ENCODE measurements at places on chromosomes 5 and 9.

DNA sequence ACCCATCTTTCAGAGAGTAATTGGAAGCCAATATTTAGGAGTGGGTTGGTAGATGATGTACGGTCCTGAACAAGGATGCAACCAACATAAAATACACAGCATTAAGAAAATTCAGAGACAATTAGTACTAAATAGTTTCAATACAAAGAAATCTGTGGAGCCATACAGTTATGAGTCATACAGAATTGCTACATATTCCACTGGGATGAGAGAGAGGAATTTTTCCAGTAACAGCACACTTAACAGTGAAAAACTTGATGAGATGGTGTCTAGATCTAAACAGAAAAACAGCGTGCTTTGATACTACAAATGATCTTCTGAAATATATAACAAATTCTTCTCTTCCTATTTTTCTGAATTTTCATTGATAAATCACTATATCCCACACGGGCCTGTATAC, 1999.3 kb upstream of the CDH9 start:
- H3K36me3 ChIP-seq: no peaks in the 10 kb centered on the region
- H3K4me1 ChIP-seq: no peaks in the 10 kb centered on the region
- no peak for DNase-seq
- H3K4me3 ChIP-seq: no peak overlapping the region

DNA sequence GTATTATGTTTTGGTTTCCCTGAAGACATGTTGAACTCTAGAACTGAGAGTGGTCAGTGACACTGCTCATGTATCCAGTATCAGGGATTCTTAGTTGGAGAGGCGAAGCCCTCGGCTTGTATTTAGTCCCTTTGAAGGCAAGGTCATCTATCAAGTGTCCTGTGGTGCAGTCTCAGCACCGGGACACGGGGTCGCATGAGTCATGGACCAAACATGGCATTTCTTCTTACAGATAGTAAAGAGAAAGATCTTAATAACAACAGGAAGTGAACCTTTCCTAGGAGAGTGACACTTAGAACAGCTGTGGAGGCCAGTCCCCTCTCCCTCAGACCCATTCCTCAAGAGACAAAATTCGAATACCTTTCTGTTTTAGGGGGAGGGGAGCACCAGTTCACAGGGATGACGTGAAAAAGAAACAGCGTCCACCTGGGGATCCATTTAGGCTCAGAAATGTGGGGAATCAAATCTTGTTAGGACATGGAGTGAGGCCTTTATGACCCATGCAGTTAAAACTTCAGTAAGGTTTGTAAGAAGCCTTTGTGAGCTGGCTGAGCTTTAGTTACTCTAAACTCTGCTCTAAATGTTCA, 86.5 kb downstream of the ADGRV1 start:
- no peaks in the 10 kb centered on the region for H3K4me1 ChIP-seq
- no peaks in the 10 kb centered on the region for H3K36me3 ChIP-seq
- peak; percentile 41 for DNase-seq
- H3K27ac ChIP-seq: no peak overlapping the region

GRCh38 chr9:27791311-27791710, 218.0 kb upstream of the C9orf72 start:
- no peak for DNase-seq
- no peak overlapping the region for H3K27ac ChIP-seq
- no peaks in the 10 kb centered on the region for H3K36me3 ChIP-seq
- no peaks in the 10 kb centered on the region for H3K27me3 ChIP-seq

- no peaks in the 10 kb centered on the region for H3K36me3 ChIP-seq
- H3K27ac ChIP-seq: no peak overlapping the region
- H3K4me1 ChIP-seq: no peaks in the 10 kb centered on the region
- no peak overlapping the region for H3K4me3 ChIP-seq
Observed at GRCh38 chr5:124996023-124996763, 249.8 kb upstream of the ZNF608 start.

- no peaks in the 10 kb centered on the region for H3K4me1 ChIP-seq
- H3K27me3 ChIP-seq: no peaks in the 10 kb centered on the region
- H3K36me3 ChIP-seq: no peaks in the 10 kb centered on the region
- H3K4me3 ChIP-seq: no peak overlapping the region
Observed at GRCh38 chr9:4519604-4520003, 29.3 kb downstream of the SLC1A1 start.

DNA sequence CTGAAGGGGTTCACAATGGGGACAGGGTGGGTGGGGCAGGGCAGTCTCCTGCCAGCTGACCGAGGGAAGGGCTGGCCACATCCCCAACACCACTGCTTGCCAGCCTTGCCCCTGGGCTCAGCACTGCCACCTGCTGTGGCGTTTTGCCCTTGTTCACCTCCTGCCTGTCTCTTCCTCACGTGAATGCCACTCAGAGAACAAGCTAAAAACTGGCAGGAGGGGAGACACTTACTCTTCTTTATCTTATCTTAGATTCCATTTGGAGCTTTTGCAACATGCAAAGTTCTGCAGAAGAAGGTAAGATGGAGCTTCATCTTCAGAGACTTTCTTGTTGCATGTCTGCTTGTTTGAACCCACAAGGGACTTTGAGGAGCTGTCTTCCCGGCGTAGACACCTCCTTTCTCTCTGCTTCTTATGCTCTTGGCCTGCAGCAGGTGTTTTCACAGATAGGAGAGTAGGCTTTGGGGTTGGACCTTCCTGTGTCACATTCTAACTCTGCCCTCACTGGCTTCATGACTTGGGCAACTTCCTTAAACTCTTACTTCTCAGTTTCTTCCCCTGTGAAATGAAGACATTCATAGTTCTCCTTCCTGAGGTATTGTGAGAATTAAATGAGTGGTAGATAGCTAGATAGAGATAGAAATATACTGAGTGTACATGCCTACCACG, 4.1 kb downstream of the LRSAM1 start:
- DNase-seq: no peak
- H3K27me3 ChIP-seq: no peaks in the 10 kb centered on the region
- peaks cover 5% of the 10 kb centered on the region for H3K36me3 ChIP-seq
- no peak overlapping the region for H3K27ac ChIP-seq
- H3K4me1 ChIP-seq: no peaks in the 10 kb centered on the region

GRCh38 chr5:159316519-159317383, 13.5 kb downstream of the IL12B start:
- no peaks in the 10 kb centered on the region for H3K36me3 ChIP-seq
- H3K4me1 ChIP-seq: no peaks in the 10 kb centered on the region
- H3K27ac ChIP-seq: no peak overlapping the region
- no peak overlapping the region for H3K4me3 ChIP-seq

DNA sequence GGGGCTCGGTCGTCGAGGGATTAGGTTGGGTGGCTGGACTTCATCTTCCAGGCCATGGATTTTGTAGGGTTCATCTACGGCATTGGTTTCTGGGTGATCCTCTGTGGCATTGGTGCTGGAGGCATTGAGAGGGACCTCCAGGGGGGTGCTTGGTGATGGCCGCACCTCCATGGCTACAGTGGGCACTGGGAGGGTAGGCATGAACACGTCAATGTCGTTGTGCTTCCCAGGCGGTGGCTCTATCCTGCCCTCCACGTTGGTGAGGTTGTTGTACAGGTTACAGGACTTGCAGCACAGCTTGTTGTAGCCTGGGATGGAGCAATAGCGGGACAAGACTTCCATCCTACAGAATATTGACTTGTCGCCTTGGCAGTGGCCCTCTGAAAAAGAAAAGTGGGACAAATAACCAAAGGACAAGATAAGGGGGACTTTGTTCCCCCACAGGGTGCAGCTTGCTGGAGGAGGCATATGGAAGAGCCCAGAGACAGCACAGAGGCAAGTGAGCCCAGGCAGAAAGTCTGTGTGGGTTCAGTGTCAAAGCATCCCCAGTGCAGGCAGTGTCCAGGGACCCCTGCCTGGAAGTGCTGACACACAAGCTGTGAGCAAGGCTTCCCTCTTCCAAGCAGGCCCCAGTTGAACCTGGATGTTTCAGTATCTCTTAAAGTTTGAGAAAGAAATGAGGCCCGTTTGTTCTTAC, 53.9 kb downstream of the ZNF354C start:
- H3K36me3 ChIP-seq: no peaks in the 10 kb centered on the region
- H3K27ac ChIP-seq: no peak overlapping the region
- no peaks in the 10 kb centered on the region for H3K4me1 ChIP-seq
- no peaks in the 10 kb centered on the region for H3K27me3 ChIP-seq
- no peak overlapping the region for H3K4me3 ChIP-seq
- DNase-seq: no peak

DNA sequence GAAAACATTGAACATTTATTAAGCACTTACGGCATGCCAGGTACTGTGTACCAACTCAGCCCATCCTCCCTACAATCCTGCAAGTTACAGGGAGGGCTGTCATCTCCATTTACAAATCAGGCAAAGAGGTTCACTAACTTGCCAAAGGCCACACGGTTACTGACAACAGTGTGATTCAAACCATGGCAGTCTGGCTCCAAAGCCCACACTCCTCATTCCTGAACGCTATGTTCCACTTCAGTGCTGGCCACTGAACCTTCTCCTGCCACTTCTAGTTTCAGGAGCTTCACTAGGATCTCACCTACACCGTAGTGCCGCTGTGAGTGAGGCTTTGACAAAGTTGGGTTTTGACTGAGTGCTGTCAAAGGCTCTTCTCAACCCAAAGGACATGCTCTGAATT, 7.2 kb upstream of the LIFR start:
- DNase-seq: no peak
- H3K27me3 ChIP-seq: no peaks in the 10 kb centered on the region
- H3K27ac ChIP-seq: no peak overlapping the region
- H3K36me3 ChIP-seq: no peaks in the 10 kb centered on the region
- H3K4me3 ChIP-seq: no peak overlapping the region
- H3K4me1 ChIP-seq: peaks cover 1% of the 10 kb centered on the region

DNA sequence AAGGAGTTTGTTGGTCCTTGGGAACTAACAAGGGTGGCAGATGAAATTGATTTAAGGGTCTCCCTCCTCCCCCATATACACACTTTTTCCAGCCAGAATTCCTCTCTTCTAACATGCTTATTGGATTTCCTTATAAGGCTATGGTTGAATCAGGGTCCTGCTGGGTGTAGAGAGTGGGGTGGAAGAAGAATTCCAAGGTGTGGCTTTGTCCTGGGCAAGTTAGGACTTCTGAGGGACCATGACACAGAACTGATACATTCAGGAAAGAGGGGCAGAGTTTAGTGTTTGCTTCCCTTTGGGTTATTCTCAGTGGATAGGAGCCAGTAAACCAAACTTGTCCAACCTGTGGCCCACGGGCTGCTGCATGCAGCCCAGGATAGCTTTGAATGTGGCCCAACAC, 116.5 kb downstream of the SNX18 start:
- H3K27ac ChIP-seq: no peak overlapping the region
- DNase-seq: no peak
- H3K27me3 ChIP-seq: no peaks in the 10 kb centered on the region
- no peak overlapping the region for H3K4me3 ChIP-seq
- no peaks in the 10 kb centered on the region for H3K4me1 ChIP-seq

- DNase-seq: no peak
- H3K27ac ChIP-seq: no peak overlapping the region
Observed at GRCh38 chr5:148401604-148402003, 17.8 kb downstream of the FBXO38 start.

- DNase-seq: no peak
- no peaks in the 10 kb centered on the region for H3K27me3 ChIP-seq
- no peak overlapping the region for H3K27ac ChIP-seq
- H3K4me3 ChIP-seq: no peak overlapping the region
- H3K36me3 ChIP-seq: no peaks in the 10 kb centered on the region
- H3K4me1 ChIP-seq: no peaks in the 10 kb centered on the region
Observed at GRCh38 chr9:7974335-7974960, 174.9 kb upstream of the DMAC1 start.

- DNase-seq: no peak
- peaks cover 12% of the 10 kb centered on the region for H3K4me1 ChIP-seq
- H3K4me3 ChIP-seq: no peak overlapping the region
- H3K27me3 ChIP-seq: no peaks in the 10 kb centered on the region
- no peaks in the 10 kb centered on the region for H3K36me3 ChIP-seq
Observed at GRCh38 chr5:68547622-68548021, 332.1 kb downstream of the PIK3R1 start.

GRCh38 chr5:177301503-177302165, 1.9 kb downstream of the RAB24 start:
- no peak for DNase-seq
- H3K36me3 ChIP-seq: peaks cover 14% of the 10 kb centered on the region
- H3K27ac ChIP-seq: peak overlapping the region; percentile 11
- H3K4me1 ChIP-seq: peaks cover 4% of the 10 kb centered on the region
- no peaks in the 10 kb centered on the region for H3K27me3 ChIP-seq

- no peaks in the 10 kb centered on the region for H3K4me1 ChIP-seq
- no peak overlapping the region for H3K27ac ChIP-seq
- no peak overlapping the region for H3K4me3 ChIP-seq
- DNase-seq: peak; percentile 70
Observed at GRCh38 chr9:121929893-121930875, 162.9 kb downstream of the TTLL11 start.

GRCh38 chr9:110919050-110919435, 119.2 kb downstream of the LPAR1 start:
- no peaks in the 10 kb centered on the region for H3K36me3 ChIP-seq
- no peaks in the 10 kb centered on the region for H3K4me1 ChIP-seq
- H3K4me3 ChIP-seq: no peak overlapping the region

DNA sequence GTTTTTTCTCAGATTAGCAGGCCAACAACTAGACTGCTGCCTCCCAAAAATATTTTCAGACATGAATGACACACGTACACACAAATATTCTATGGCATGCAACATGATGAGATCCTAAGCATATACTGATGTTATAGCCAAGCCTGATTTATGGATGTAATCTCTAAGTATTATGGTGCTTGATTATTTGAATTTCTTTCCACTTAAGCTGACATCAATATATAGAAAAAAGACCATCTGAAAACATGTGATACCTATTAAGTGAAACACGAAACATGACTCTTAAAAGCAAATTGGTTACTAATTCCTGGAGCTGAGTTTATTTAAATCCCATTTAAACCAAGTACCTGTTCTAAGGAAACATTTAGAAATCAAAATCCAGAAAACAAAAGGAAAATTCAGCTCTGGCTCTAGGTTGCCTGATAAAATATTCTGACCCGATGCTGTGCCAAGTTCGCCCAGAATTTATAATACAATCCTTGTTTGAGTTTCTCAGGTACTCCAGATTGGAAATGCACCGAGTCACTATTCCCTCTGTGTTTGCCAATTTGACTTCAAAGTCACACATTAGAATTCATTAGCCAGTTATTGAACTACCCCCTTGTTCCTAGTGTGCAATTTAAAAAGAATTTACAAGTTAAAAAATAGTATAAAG, 548.6 kb downstream of the CSNK1G3 start:
- no peak overlapping the region for H3K27ac ChIP-seq
- no peaks in the 10 kb centered on the region for H3K27me3 ChIP-seq
- no peak overlapping the region for H3K4me3 ChIP-seq

GRCh38 chr9:90953200-90953599, 151.6 kb downstream of the SYK start:
- H3K4me3 ChIP-seq: no peak overlapping the region
- H3K4me1 ChIP-seq: no peaks in the 10 kb centered on the region
- H3K36me3 ChIP-seq: no peaks in the 10 kb centered on the region
- no peak overlapping the region for H3K27ac ChIP-seq

- H3K27me3 ChIP-seq: no peaks in the 10 kb centered on the region
- no peak overlapping the region for H3K4me3 ChIP-seq
- H3K4me1 ChIP-seq: no peaks in the 10 kb centered on the region
- H3K27ac ChIP-seq: no peak overlapping the region
- no peak for DNase-seq
Observed at GRCh38 chr9:35549441-35549840, 55.6 kb upstream of the TESK1 start.

Measured in kidney (tissue), 22 donors.